Activated naive CD4-positive, alpha-beta T cell treated with anti-CD3 and anti-CD28 coated beads, Interleukin-2, amount 50 U/mL, for 16 hours (primary cell): ENCODE measurements at places on chromosomes 1 and 21.
A peak's percentile ranks its signal among the peaks of the same experiment; 100 is the strongest.

GRCh38 chr1:74654708-74655107 lies 18.9 kb downstream of the ERICH3 start:
- no peak for DNase-seq

- no peak for DNase-seq
Measured at GRCh38 chr1:26994787-26995517, 1.5 kb downstream of the TRNP1 start.

GRCh38 chr1:52601991-52602855 lies at the start of gene GPX7:
Gene GPX7 (plus strand): TSS chr1:52602371. CDS start chr1:52602410, 39 bp downstream.
- DNase-seq = peak; percentile 62

DNA sequence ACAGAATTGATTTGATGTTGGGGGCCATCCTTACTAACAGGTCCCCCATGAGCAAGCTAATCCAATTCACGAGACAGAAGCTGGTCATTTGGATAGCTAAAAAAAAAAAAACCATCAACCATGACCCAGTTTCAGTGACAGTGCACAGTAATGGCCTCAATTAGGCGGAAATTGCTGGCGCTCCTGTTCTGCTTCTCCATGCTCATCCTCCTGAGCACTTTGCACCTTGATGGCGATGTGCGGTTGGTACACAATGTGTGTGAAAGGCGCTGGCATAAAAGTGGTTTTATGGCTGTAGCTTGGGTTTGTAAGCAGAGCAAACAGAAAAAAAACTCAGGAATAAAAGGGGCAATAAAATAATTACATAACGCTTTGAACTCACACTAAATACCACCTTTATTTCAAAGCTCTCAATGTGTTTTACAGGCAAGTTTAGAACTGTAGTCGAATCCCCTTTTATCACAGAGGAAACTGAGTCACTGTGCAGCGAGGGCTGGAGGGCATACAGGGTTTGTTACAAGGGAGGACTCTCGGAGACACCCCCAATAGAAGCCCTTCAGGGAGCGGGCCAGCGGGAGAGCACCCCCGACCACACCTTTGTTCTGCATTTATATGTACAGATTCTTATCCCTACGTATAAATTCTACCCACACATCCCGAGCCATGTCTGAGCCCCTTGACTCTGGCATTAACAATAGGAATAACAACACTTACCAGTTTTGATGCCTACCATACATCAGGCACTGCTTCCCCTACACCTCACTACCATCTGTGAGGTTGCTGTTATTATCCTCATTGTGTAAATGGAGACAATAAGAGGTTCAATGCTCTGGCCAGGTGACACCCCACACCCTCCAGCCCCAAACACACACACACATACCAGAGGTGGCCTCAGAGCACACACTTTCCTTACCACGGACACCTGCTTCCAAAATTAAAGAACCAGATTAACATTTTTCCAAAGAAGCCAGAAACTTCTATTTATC lies 213.5 kb upstream of the IRF2BP2 start:
- DNase-seq = no peak
